ENCODE measurements at places on chromosomes 6 and 20. TPM values are rescaled to one million over a fixed set of nuclear protein-coding genes. Genes with fewer than 3 reads are reported as not detected.

GRCh38 chr6:157867155-157867559, 44.1 kb downstream of the SNX9 start:
- DNase-seq = no peak
- H3K4me1 ChIP-seq = no peaks in the 10 kb centered on the region
- H3K27ac ChIP-seq = no peak overlapping the region

The TOX2 gene
- 0.47 TPM for polyA plus RNA-seq

DNA sequence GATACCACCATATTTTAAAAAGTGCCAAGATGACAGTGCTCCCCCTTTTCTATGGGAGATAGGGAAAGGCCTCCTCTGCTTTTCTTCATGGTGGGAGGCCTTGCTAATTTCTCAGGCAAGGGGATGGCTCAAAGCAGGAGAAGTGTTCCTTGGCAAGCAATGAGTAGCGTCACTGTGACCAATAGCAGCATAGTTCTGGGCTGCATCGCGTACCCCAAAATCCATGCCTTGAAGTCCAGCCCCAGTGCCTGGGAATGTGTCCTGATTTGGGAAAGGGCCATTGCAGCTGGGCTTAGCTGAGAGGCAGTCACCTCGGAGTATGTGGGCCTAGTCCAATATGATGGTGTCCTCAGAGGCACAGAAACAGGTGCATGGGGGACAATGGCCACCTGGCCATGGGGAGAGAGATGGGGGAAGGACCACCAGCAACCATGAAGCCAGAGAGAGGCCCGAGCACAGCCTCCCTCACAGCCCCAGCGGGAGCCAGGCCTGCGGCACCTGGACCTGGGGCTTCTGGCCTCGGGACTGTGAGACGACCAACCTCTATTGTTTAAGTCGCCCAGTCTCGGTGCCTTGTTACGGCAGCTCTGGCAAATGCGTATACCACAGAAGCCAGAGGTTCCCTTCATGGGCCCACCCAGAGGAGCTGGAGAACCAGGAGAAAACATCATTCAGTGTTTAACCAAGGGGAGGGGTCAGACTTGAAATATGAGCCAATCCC, 153.1 kb upstream of the RPS6KA2 start:
- DNase-seq = no peak
- no peaks in the 10 kb centered on the region for H3K36me3 ChIP-seq
- H3K4me3 ChIP-seq = no peak overlapping the region
- no peaks in the 10 kb centered on the region for H3K27me3 ChIP-seq

The GPR6 gene
- not detected for polyA plus RNA-seq

- no peaks in the 10 kb centered on the region for H3K27me3 ChIP-seq
- no peak overlapping the region for H3K4me3 ChIP-seq
- no peaks in the 10 kb centered on the region for H3K36me3 ChIP-seq
- H3K4me1 ChIP-seq = peaks cover 18% of the 10 kb centered on the region
- DNase-seq = no peak
Observed at GRCh38 chr6:149895048-149895590, 2.8 kb downstream of the RAET1E start.

DNA sequence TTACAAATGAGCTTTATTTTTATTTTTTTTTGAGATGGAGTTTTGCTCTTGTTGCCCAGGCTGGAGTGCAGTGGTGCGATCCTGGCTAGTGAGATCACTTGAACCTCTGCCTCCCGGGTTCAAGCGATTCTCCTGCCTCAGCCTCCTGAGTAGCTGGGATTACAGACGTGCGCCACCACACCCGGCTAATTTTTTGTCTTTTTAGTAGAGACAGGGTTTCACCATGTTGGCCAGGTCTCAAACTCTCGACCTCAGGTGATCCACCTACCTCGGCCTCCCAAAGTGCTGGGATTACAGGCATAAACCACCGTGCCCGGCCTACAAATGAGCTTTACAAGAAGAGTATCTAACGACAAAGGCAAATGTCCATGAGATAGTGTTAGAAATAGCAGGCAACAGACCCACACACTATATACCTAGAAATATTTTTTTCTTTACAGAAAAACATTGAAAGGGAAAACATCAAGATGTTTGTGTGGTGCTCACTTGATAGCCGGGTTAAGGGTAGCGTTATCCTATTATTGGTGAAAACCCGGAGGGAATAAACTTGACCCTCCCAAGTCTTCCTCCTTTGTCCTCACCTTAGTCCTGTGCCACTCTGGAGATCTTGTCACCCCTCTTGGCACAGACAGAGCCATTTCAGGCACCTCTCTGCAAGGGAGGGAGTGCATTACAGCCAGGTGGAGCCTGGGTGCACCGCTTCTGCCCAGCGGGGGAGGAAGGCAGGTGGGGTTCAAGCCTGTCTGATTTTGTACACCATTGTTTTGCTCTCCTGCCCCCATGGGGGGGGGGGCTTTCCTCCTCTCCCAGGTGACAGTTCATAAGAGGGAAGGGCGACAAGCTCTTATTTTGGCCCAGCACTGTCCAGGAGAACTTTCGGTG, 21.0 kb upstream of the AVP start:
- DNase-seq = no peak
- no peaks in the 10 kb centered on the region for H3K27me3 ChIP-seq
- peaks cover 10% of the 10 kb centered on the region for H3K4me1 ChIP-seq
- H3K36me3 ChIP-seq = peaks cover 33% of the 10 kb centered on the region
- H3K4me3 ChIP-seq = no peak overlapping the region

GRCh38 chr6:47485491-47486135, 8.0 kb downstream of the CD2AP start:
- H3K27ac ChIP-seq = no peak overlapping the region
- no peaks in the 10 kb centered on the region for H3K27me3 ChIP-seq
- no peak for DNase-seq
- H3K4me3 ChIP-seq = no peak overlapping the region
- no peaks in the 10 kb centered on the region for H3K4me1 ChIP-seq

The SLC22A1 gene
- not detected for polyA plus RNA-seq

DNA sequence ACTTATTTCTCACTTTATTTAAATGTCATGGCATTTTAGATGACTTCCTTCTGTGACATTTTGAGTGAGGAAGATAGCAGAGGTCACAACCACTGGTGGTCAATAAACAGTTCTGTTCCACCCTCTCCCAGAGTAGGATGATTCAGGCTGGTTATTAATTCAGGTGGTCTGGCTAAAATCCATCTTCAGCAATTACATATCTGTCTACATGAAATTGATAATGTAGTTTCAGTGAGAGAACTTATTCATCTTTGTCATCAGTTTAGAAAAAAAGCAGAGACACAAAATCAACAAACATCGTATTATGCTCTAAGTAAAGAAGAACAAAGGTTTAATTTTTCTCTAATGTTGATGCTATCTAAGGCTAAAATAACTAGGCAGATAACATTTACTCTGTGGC, 525.5 kb downstream of the TENT5A start:
- H3K27me3 ChIP-seq = no peaks in the 10 kb centered on the region
- no peak overlapping the region for H3K27ac ChIP-seq
- H3K4me1 ChIP-seq = no peaks in the 10 kb centered on the region
- no peaks in the 10 kb centered on the region for H3K36me3 ChIP-seq
- no peak for DNase-seq

Measured in CD14-positive monocyte (primary cell).